Renal cortex interstitium (tissue), 15 donors: ENCODE measurements at places on chromosomes 16 and 17. TPM values are rescaled to one million over a fixed set of nuclear protein-coding genes. Genes with fewer than 3 reads are reported as not detected.

Gene KCNJ2
- 2.4 TPM for polyA plus RNA-seq

Gene NIP7
- 33.1 TPM for polyA plus RNA-seq

Gene MEFV
- 0.47 TPM for polyA plus RNA-seq

Gene CEMP1
- 1.8 TPM for polyA plus RNA-seq

Gene KRTAP9-2
- polyA plus RNA-seq = not detected

Gene MYL4
- 4.4 TPM for polyA plus RNA-seq

Gene DUXB
- polyA plus RNA-seq = not detected

Gene SOX15
- polyA plus RNA-seq = 4.0 TPM

Gene NPB
- 0.97 TPM for polyA plus RNA-seq

Gene IRF8
- 3.3 TPM for polyA plus RNA-seq

Gene PAFAH1B1
- polyA plus RNA-seq = 130 TPM

Gene ITGA3
- 101 TPM for polyA plus RNA-seq

Gene TCAP
- polyA plus RNA-seq = 1.2 TPM

Gene LGALS9B
- polyA plus RNA-seq = not detected

Gene TSPAN10
- 3.9 TPM for polyA plus RNA-seq

Gene GPR139
- polyA plus RNA-seq = not detected

Gene CCL16
- polyA plus RNA-seq = 0.20 TPM

Gene ST6GALNAC2
- 9.9 TPM for polyA plus RNA-seq

Gene RASL10B
- polyA plus RNA-seq = 11.0 TPM

Gene IGSF6
- 3.2 TPM for polyA plus RNA-seq

Gene SOCS1
- 6.3 TPM for polyA plus RNA-seq

Gene KCNH4
- 0.03 TPM for polyA plus RNA-seq

Gene CBX8
- 12.8 TPM for polyA plus RNA-seq

Gene IRX5
- 6.8 TPM for polyA plus RNA-seq

Gene KRT27
- not detected for polyA plus RNA-seq

Gene RAP1GAP2
- polyA plus RNA-seq = 31.8 TPM

Gene DYNLL2
- polyA plus RNA-seq = 86.1 TPM

Gene STX4
- 32.8 TPM for polyA plus RNA-seq

Gene TPSD1
- polyA plus RNA-seq = 0.95 TPM

Gene AXIN2
- 22.1 TPM for polyA plus RNA-seq

Gene KRTAP4-11
- polyA plus RNA-seq = not detected

Gene SEPTIN12
- not detected for polyA plus RNA-seq

Gene MEIOB
- 0.83 TPM for polyA plus RNA-seq

Gene TMEM98
- polyA plus RNA-seq = 231 TPM

Gene RAPGEFL1
- polyA plus RNA-seq = 9.0 TPM

Gene CMTM2
- 0.52 TPM for polyA plus RNA-seq

Gene HEXD
- 38.3 TPM for polyA plus RNA-seq

Gene KCNJ12
- polyA plus RNA-seq = 4.3 TPM

Gene SBK1
- 15.6 TPM for polyA plus RNA-seq

Gene ADGRG3
- 0.27 TPM for polyA plus RNA-seq

Gene GGT6
- 6.8 TPM for polyA plus RNA-seq

Gene PYDC1
- not detected for polyA plus RNA-seq

Gene MPP2
- polyA plus RNA-seq = 8.2 TPM

Gene DRC7
- polyA plus RNA-seq = 2.4 TPM

Gene MTMR4
- 59.6 TPM for polyA plus RNA-seq

Gene CDRT15
- polyA plus RNA-seq = 1.1 TPM

Gene LGALS9C
- polyA plus RNA-seq = not detected

Gene BRIP1
- 14.1 TPM for polyA plus RNA-seq

Gene DBNDD1
- 13.0 TPM for polyA plus RNA-seq

Gene MT4
- not detected for polyA plus RNA-seq

Gene KRT9
- not detected for polyA plus RNA-seq

Gene CACNG1
- polyA plus RNA-seq = not detected
